Large intestine (tissue), 12 donors: ENCODE measurements at places on chromosomes 16 and 17. TPM values are rescaled to one million over a fixed set of nuclear protein-coding genes. Genes with fewer than 3 reads are reported as not detected.

MAPT gene
- 10.0 TPM for polyA plus RNA-seq

- no peak for DNase-seq
These were observed 167.7 kb downstream of the IRX3 start for GRCh38 chr16:54118846-54119245.

CACNG1 gene
- 0.25 TPM for polyA plus RNA-seq

SGCA gene
- 1.2 TPM for polyA plus RNA-seq

DNA sequence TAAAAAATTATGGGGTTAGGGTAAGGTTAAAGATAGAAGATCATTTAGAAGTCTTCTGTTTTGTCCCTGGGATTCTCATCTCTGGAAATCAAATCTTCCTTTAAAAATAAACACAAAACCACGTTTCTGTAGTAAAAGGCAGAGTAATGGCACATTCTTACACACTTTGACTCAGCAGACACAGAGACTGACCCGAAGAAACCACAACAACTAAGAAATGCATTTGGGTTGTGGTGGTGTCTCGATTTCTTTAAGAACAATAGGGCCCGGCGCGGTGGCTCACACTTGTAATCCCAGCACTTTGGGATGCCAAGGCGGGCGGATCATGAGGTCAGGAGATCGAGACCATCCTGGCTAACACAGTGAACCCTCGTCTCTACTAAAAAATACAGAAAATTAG is 54.9 kb upstream of the MYH10 start:
- DNase-seq, result no peak

DNA sequence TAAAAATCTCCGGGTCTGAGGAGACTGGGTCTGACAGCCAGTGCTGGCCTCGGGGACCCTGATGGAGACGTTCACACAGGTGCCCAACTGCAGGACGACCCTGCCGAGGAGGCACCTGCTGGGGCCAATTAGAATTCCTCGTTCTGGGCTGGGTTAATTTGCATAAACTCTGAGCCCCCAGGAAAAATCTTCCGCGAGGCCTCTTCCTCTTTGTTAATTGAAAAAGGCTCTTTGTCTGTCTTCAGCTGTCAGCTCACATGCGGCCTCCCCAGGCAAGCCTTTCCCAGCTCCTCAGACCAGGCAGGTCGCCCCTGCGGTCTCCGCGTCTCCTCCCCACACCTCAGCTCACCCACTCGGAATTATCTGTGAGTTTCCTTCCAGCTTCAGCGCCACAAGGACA is 400.2 kb downstream of the SEC14L1 start:
- DNase-seq, result no peak

DNA sequence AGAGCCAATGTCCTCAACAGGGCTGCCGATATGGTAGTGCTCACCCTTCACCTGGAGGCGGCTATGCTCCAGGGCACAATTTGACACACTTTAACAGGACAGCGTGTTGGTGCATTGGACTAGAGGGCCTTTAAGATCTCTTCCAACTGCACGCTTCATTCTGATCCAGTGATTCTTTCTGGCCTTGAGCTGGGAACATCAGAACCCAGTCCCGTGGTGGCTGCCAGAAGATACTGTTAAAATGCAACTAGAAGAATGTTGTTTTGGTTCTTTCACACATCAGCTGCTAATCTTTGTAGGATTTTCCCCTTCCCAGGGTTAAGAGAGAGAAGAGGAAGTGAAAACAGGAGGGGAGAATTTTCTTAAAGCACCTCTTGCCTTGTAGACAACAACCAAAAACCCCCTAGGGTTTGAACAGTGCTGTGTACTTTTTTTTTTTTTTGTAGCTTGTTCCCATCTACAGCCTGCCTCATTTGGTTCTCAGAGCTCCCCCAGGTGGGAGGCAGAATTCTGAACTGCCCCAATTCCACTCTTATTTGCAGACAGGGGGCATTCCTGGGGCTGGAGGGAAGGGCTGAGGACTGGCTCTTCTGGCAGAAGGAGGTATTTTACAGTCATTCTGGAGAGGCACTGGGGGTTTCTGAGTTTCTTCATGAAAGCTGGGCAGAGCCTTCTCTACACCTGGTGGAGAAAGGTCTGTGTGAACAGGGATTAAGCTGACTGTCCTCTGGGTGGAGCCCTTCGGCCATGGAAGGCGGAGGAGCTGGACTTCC is 32.4 kb downstream of the SMARCE1 start:
- DNase-seq, result peak; percentile 47

GRCh38 chr17:75262112-75262606 is 480 bp downstream of the MRPS7 start:
- DNase-seq, result no peak

GRAPL gene
- 3.4 TPM for polyA plus RNA-seq

GRCh38 chr16:9098377-9099090 is 7.1 kb downstream of the HAPSTR1 start:
- no peak for DNase-seq

DNA sequence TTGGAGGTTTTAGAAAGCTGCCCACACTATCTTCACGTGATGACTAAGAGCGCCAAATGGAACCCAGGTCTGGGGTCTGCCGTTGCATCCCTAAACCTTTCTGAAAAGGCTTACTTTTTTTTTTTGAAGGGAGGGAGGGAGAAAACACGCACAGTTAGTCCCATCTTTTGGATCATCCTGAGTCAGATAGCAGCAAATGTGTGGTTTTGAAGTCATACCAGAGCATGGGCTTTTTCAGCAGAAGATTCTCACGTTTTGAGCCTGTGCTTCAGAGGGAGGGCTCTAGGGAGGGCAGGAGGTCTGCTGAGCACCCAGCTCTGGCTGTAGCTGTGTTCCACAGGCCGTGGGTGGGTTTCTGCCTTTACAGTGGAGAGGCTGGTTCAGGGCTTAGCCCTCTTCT is 194.7 kb downstream of the SNX29 start:
- no peak for DNase-seq

DNA sequence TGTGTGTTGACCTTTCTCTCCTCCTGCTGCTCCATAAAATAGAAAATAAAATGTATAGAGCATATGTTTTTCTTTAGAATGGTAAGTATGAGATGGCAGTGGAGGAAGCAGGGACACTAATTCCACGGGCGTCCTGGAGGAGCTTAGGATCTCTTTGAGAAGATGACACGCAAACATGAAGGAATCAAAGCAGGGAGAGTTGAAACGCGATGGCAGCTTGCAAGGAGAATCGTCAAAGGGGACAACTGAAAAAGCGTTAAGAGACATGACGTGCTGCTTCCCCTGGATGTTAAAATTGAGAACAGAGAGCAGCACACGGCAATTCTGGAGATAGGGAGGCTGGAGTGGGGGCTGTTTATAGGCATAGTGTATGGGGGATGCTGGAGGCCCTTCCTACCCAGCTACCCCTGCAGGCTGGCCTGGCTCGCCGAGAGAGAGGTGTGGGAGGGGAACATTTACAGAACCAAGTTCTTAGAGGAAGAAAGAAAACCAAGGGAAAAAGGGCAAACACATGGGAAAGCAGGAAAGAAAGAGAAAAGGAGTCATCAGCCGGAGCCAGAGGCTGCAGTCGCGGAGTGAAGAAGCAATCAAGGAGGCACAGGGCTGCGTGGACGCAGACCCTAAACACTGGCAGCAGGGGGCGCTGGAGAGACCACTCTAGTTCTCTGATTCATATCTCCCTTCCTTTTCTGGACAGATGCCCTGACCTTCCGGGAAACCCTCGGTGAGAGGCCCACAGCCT is 55.8 kb downstream of the MYH13 start:
- peak; percentile 32 for DNase-seq

- no peak for DNase-seq
These were observed 31.7 kb upstream of the ETV4 start for GRCh38 chr17:43577664-43578403.
